NCI-H460 (cell line): ENCODE measurements at places on chromosomes 11 and 22.

DNA sequence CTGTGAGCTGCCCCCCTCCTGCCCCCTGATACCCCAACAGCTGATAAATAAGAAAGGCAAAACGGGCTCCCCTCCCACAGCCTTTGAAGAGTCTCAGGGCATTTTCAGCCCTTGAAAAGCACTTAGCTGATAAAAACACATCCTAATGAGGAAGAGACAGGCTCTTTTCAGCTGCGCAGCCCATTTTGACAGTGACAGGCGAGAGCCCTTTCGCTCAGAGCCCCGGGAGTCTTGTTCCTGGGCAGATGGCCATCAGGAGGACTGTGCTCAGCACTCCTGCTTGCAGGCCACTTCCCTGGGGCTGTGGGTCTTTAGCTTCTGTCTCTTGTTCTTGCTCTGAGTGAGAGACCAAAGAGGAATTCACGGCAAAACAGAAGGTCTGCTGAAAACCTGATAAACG lies 757.2 kb downstream of the BRD1 start:
- no peak for DNase-seq

DNA sequence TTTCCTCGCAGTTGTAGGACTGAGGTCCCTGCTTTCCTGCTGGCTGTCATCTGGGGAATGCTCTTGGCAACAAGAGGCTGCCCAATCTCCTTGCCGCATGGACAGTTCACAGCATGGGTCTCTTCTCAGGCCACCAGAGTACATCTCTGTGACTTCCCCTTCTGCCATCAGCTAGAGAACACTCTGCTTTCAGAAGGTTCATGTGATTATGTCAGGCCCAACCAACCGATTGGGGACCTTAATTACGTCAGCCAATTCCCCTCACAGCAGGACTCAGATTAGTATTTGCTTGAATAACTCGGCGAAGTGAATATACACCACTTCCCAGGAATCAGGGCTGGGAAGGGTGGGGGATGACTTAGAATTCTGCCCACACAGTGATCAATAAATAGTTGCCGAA lies 61.9 kb upstream of the CSNK2A3 start:
- DNase-seq, result no peak

- DNase-seq, result no peak
Measured at GRCh38 chr11:44029977-44030911, 17.5 kb upstream of the ACCSL start.

DNA sequence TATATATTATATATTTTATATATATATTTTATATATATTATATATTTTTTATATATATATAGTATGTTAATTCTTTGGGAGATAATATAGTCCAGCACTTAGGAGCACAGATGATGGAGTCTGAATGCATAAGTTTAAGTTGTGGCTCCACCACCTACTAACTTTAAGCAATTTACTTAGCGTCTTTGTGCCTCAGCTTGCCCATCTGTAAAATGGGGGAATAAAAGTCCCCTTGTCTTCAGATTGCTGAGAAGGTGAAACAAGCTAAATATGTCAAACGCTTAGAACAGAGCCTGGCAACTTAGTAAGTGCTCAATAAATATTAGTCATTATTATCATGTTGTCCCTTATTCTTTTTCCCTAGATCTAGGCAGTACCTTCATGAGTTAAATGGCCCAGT lies 27.5 kb downstream of the DSCAML1 start:
- DNase-seq, result no peak

DNA sequence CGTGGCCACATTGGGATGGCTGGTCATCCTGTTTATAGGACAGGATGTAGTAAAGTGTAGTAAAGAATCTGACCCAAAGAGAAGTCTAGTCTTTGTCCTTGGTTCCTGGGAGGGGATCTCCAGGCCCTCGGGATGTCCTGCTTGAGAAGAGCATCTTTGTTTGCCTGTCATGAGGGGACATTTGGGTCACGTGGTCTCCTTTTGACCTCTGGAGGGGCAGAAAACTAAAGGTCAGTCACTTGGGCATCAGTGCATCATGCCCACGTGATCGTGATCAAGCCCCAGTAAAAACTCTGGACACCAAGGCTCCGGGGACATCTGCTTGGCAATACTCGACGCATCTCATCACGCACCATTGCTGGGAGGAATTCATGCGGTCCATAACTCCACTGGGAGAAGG lies 9.1 kb downstream of the SMIM38 start:
- no peak for DNase-seq

DNA sequence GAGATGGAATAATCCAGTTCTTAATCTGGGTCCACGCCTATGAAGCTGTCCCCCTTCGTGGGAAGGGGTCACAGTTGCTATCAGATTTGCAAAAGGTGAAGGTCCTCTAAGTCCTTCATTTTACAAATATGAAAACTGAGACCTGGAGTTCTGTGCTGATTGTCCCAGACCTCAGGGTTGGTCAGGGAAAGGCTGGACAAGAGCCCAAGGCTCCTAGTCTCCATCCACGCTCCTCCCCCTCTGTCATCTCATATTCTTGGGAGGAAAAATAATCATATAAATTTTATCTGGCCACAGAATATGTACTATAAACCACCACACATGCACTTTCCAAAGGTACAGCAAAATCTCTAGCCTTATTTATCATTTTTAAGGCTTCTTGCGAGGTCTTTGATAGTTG lies 5.5 kb downstream of the PACSIN2 start:
- DNase-seq, result no peak

GRCh38 chr11:102552447-102553194 lies 22.1 kb upstream of the MMP7 start:
- DNase-seq, result no peak

- DNase-seq, result no peak
Measured at GRCh38 chr11:12161137-12161536, 50.7 kb downstream of the MICAL2 start.

DNA sequence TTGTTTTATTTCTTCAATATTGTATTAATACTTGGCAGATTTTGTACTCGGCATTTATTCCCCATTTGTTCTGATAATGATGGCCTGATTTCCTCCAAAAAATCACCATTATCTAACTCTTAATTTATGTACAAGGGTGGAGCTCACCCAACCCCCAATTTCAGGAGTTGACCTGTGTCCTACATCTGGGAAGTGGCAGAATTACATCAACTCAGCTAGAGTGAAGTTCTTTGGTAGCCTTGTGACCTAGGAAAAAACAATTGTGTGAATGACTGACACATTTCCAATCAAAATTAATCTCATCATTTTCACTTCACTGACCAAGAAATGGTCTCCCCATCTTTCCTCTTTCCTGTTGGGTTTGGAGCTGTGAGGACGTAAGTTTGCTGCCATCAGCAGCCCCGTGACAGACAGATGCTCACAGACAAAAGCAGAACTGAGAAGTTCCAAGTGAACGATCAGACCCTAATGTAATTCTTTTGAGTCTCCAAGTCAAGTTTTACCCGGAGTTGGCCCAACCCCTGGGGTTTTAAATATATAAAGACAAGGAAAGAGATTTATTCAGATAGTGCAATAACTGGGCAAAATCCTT lies 16.6 kb upstream of the MS4A6E start:
- DNase-seq, result no peak

DNA sequence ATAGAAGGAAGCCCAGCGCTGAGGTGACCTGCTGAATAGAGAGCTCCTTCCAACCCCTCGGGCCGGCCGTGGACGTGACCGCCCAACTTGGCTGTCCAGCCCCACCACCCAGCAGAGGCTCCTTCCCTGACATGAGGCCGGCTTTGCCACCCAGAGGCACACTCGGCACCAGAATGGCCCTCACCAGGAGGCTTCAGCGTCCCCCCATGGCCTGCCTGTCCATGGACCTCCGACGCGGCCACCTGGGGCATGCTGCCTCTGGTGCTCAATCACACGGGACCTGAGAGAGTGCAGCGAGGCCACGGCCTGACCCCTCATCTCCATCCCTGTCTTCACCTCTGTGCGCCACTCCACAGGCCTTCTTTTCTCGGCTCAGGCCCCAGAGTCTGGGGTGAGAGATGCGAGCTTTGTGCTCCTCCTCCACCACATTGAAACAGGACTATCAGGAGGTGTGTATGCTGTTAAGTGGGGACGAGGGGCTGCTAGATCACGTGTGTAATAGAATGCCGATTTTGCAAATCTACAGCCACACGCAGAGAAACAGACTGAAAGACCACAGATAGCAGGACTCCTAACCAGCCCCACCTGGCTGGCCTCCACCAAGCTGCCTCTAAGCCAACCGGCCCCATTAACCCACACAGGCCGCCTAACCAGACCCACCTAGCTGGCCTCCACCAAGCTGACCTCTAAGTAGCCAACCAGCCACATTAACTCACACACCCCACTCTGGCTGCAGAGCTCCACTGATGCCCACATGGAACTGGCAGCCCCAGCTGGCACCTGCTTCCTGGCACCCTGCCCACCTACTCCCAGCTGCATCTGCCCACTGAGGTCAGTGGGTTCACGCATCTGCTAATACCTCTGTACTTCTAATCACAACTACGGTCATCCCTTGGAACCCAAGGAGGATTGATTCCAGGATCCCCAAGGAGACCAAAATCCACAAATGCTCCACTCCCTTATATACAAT lies 20.7 kb downstream of the LINC01488 start:
- no peak for DNase-seq

GRCh38 chr11:13235895-13236294 lies 41.7 kb upstream of the BMAL1 start:
- DNase-seq, result no peak

DNA sequence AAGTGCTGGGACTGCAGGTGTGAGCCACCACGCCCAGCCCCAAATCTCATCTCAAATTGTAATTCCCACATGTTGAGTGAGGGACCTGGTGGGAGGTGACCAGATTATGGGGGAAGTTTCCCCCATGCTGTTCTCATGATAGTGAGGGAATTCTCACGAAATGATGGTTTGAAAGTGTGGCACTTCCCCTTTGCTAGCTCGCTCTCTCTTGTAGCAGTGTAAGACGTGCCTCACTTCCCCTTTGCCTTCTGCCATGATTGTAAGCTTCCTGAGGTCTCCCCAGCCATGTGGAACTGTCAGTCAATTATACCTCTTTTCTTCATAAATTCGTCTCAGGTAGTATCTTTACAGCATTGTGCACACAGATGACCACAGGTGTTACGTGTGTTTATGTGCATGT lies 357.8 kb downstream of the CADM1 start:
- DNase-seq, result no peak

- no peak for DNase-seq
Measured at GRCh38 chr11:46444305-46444704, 52.7 kb upstream of the CHRM4 start.

GRCh38 chr11:108589136-108589535 lies 4.4 kb downstream of the EXPH5 start:
- no peak for DNase-seq

- no peak for DNase-seq
Measured at GRCh38 chr11:35089666-35090065, 49.3 kb upstream of the CD44 start.

GRCh38 chr11:20597154-20597679 lies 2.2 kb upstream of the SLC6A5 start:
- DNase-seq, result no peak

GRCh38 chr11:40187295-40187694 lies 1272.2 kb downstream of the LRRC4C start:
- no peak for DNase-seq

DNA sequence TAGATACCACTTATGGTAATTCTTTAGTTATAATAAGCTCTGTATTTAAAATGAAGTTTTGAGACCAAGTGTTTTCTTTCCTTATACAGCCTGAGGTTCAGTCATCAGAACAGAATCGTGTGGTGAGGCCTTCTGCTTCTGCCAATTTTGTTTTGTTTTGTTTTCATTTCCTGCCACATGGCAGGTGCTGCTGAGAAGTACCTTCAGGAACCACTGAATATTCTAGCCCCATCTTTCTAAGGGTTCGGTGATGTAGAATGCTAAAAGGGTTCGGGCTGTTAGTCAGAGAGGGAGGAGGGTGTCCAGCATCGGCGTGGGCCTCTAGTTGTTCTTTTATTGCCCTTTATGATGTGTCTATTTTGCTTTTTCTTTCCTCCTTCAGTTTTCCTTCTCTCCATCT lies 25.8 kb downstream of the TNRC6B start:
- no peak for DNase-seq

GRCh38 chr11:2582351-2582945 lies 117.3 kb downstream of the KCNQ1OT1 start:
- no peak for DNase-seq

DNA sequence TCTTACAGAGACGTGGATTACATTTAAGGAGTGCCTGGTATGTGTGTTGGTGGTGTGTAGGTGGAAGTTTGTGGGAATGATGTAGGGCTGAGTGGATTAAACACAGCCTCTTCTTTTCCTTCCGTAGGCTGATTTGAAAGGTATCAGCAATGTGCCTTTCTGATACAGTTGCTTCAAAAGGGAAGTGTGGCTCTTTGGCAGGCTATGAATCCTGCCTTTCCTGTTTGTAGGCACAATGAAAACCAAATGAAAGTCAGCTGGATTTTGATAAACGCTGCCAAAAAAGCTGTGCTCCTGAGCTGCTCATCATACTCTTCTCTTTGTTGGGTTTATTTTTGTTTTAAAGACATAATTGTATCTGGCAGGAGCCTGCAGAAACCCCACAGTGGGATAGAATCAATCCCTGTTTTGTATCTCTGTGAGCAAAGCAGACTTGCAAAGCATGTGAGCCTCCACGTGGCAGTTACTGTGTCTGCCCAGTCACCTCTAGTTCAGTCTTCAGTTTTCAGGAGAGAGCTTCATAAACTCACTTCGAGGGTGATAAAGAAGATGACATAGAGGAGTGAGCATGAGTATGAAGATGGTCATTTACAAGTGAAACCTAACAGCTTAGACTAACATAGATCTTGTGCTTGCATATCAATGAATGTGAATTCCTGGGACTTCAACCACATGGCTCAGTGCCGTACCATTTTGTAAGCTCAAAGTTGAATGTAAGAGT lies 655.7 kb upstream of the KIRREL3 start:
- DNase-seq, result no peak

- no peak for DNase-seq
Measured at GRCh38 chr11:102575012-102575411, 44.5 kb upstream of the MMP7 start.

- DNase-seq, result no peak
Measured at GRCh38 chr11:95485115-95485900, 254.3 kb upstream of the SESN3 start.

GRCh38 chr11:121763526-121763925 lies 310.8 kb upstream of the SORL1-AS1 start:
- DNase-seq, result no peak

DNA sequence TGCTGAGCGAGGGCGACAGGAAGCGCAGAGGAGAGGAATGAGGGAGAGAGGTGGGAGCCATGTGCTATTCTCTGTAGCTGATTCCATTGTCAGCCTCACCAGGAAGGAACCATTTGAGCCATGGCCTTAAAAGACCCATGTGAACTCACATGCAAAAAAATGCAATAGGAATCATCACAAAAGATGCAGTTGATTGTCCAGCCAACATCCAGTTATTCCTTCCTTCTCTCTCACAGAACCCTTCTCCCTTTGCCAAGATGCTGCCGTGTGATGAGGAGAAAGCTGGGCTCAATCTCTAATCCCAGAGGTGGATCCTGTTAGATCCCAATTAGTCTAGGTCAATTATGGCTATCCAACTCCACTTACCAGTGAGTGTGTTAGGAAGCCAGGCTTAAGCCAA lies 58.2 kb upstream of the RRAS2 start:
- DNase-seq, result no peak
